Peyer's patch (tissue), 4 donors: ENCODE measurements at places on chromosomes 4 and X. TPM values are rescaled to one million over a fixed set of nuclear protein-coding genes. Genes with fewer than 3 reads are reported as not detected.

The GPR78 gene
- not detected for total RNA-seq

The XK gene
- 32.4 TPM for total RNA-seq

The RHOXF1 gene
- not detected for total RNA-seq

The ETDB gene
- total RNA-seq, result not detected

The NDST3 gene
- not detected for total RNA-seq

The KCTD8 gene
- total RNA-seq, result not detected

The CT45A8 gene
- not detected for total RNA-seq

The RP2 gene
- 17.3 TPM for total RNA-seq

The CYSLTR1 gene
- 0.70 TPM for total RNA-seq

The GPR173 gene
- total RNA-seq, result not detected

The CFAP99 gene
- total RNA-seq, result 1.2 TPM

The IL2 gene
- total RNA-seq, result not detected

DNA sequence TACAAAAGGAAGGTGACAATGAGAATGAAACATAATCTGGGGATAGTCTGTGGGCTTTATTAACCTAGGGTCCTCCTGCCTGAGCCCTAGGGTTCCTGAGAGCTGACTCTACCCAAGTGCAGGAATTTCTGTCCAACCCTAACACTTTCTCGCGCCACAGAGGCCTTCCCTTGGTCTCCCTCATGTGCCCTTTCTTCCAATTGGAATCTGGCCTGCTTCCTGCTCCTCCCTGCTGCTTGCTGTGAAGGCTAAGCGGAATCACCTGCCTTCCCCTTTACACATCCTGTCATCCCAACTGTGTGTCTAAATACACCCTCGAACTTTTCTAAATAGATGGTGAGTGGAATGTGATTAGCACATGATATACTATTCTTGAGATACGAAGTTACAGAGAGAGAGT is 5.9 kb downstream of the MAGEA11 start:
- H3K27me3 ChIP-seq, result no peaks in the 10 kb centered on the region
- no peak for DNase-seq
- no peaks in the 10 kb centered on the region for H3K4me1 ChIP-seq
- no peak overlapping the region for H3K4me3 ChIP-seq

DNA sequence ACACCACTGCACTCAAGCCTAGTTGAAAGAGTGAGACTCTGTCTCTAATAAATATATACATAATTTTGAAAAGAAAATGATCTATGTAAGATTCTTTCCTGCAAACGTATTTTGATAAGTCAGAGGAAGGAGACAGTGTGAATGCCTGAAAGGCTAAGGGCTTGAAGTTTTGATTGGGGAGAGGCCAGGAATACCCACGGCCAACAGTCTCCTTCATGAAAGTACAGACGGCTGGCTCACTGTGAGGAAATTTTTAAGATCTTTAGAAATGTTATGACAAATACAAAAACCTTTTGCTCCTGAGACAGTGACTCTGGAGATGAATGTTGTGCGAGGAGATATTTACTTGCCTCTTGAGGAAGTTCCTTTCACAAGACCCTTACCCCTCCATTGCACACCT is 111.4 kb upstream of the KLHL13 start:
- H3K4me3 ChIP-seq, result no peak overlapping the region
- no peaks in the 10 kb centered on the region for H3K4me1 ChIP-seq

- no peaks in the 10 kb centered on the region for H3K4me1 ChIP-seq
- H3K4me3 ChIP-seq, result peak overlapping the region; percentile 49
- H3K27ac ChIP-seq, result peak overlapping the region; percentile 70
- peaks cover 18% of the 10 kb centered on the region for H3K36me3 ChIP-seq
- no peak for DNase-seq
Observed at GRCh38 chrX:51894697-51895336, 1.4 kb downstream of the MAGED1 start.

DNA sequence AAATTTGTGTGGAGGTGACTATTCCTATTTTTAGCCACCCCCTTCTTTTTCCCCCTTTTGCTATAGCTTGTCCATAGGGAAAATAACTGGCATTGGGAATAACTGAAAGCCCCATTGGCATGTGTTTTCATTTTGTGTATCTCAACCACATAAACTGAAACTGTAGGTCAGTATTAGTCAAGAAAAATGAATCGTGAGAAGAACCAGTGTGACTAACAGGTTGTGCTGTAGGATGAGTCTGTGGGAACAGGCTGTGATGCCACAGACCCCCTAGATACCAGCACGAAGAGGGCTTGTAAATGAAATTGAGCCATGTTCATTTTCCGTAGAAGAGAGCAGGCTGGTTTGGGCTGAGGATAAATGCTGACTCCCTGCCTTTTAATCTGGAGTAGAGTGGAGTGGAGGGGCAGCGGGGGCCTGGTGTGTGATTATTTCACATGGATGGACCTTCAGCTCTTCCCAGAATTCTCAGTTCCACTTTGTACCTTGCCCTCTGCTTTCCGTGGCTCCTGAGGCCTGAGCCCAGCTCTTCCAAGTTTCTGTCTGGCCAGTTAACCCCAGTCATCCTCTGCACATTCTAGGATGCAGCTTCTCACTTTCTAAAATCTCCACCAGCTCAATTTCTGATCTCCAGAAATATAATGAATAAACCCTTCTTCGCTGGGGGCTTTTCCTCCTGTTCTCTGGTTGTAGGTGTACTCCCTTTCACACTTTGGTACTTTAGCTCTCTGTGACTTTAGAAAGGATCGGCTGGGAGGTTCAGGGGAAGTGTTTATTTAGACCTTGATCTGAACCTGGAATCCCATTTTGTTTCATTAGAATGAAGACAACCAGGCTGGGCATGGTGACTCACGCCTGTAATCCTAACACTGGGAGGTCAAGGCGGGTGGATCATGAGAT is 37.3 kb downstream of the DCUN1D4 start:
- no peak overlapping the region for H3K27ac ChIP-seq
- H3K27me3 ChIP-seq, result no peaks in the 10 kb centered on the region
- no peak overlapping the region for H3K4me3 ChIP-seq
- no peaks in the 10 kb centered on the region for H3K4me1 ChIP-seq
- peaks cover 50% of the 10 kb centered on the region for H3K36me3 ChIP-seq
- no peak for DNase-seq

GRCh38 chr4:1462009-1462767 is 55.9 kb upstream of the NKX1-1 start:
- H3K4me1 ChIP-seq, result no peaks in the 10 kb centered on the region
- no peaks in the 10 kb centered on the region for H3K27me3 ChIP-seq
- H3K36me3 ChIP-seq, result no peaks in the 10 kb centered on the region

DNA sequence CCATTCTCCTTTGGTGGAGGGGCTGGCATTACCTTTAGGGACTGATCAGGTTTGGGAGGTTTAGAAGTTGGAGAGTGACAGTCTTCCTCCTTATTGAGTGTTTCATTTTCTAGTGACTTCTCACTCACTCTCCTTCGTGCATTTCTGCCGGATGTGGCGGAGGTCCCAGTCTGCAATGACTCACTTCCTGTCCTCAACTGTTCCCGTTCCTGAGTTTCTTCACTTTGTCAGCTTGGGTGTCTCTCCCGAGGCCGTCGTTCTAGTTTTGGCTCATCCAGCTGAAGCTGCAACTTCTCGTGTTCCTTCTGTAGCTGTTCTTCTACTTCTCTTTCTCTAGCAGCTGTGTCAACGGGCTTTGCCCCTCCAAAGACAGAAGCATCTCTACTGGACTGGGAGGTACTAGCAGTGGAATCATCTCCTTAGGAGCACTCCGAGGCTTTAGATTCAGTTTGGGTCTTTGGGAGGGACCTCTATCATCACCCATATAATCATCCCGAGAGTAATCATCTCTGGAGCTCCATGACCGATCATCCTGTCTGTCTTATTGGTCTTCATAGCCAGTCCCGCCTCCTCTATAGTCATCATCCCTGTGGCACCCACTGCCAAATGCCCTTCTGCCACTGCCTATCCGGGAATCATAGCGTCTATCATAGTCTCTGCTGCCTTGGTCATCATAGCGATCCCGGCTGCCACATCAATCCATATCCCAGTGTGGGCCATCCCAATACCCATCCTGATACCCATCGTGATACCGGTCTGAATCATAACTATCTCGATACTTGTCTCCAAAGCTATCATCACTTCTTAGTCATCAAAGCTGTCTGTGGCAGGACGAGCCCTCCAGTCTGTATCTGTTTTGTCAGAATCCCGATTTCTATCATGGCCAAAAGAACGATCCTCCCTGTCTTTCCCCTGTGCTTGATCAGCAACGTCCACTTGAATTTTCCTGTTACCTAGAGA is 35.3 kb upstream of the VSIG4 start:
- H3K36me3 ChIP-seq, result no peaks in the 10 kb centered on the region
- H3K27ac ChIP-seq, result peak overlapping the region; percentile 45
- no peaks in the 10 kb centered on the region for H3K27me3 ChIP-seq
- no peak for DNase-seq
- H3K4me3 ChIP-seq, result no peak overlapping the region

GRCh38 chr4:15331930-15332329 is 95.9 kb upstream of the C1QTNF7 start:
- no peak overlapping the region for H3K27ac ChIP-seq
- no peaks in the 10 kb centered on the region for H3K27me3 ChIP-seq
- no peaks in the 10 kb centered on the region for H3K4me1 ChIP-seq
- no peaks in the 10 kb centered on the region for H3K36me3 ChIP-seq

DNA sequence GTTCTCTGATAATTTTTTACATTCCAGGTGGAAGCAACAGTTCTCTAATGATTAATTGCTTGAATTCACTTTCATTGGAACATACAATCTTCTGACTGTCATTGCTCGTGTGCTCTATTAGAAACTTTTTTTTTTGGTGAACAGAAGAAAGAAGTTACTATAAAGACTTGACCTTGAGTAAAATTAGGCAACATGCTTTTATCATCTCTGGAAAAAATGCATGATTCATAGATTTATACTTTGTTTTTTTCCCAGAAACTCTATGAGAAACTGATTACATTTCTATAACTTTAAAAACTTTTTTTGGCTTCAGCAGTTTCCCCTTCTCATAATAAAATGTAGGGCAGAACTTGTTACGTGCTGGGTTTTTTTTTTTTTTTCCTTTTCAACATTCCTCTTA is 167.6 kb downstream of the ARHGAP10 start:
- no peaks in the 10 kb centered on the region for H3K4me1 ChIP-seq
- H3K4me3 ChIP-seq, result no peak overlapping the region
- H3K27me3 ChIP-seq, result no peaks in the 10 kb centered on the region
- H3K36me3 ChIP-seq, result no peaks in the 10 kb centered on the region
- H3K27ac ChIP-seq, result no peak overlapping the region

DNA sequence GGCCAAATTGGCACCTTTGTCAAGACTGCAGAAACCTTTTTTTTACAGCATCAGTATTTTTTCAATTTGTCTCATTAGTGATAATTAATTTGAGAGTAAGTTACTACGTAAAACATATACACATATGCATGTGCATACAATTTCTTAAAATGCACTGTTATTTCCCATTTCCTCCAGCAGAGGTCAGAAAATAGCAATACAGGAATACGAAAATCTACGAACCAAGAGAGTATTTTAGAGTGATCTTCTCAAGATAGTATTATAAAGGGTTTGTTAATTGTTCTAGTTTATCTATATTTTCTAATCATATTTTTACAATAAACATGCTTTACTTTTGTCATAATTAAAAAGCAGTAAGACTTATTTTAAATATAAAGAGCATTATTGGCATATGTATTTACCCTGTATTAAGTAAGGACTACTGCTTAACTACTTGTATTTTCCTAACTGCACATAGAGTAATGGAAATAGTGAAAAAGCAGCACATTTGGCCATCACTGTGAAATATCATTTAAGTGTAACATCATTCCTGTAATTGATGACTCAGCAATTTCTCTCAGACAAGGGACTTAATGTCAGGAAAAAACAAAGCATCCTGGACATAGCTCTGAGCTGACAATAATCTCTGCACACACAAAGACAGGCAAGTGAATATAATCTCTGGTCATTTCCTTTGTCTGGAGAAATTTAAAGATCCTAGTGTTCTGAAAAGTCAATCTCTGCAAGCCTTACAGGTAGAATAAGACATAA is 45.6 kb downstream of the MAOB start:
- no peak overlapping the region for H3K27ac ChIP-seq
- H3K36me3 ChIP-seq, result no peaks in the 10 kb centered on the region
- H3K4me3 ChIP-seq, result no peak overlapping the region
- no peaks in the 10 kb centered on the region for H3K4me1 ChIP-seq
- DNase-seq, result no peak
- no peaks in the 10 kb centered on the region for H3K27me3 ChIP-seq

GRCh38 chr4:3615386-3616286 is 83.4 kb upstream of the LRPAP1 start:
- H3K4me1 ChIP-seq, result no peaks in the 10 kb centered on the region
- no peak overlapping the region for H3K27ac ChIP-seq
- DNase-seq, result no peak
- H3K4me3 ChIP-seq, result no peak overlapping the region
- H3K36me3 ChIP-seq, result no peaks in the 10 kb centered on the region

DNA sequence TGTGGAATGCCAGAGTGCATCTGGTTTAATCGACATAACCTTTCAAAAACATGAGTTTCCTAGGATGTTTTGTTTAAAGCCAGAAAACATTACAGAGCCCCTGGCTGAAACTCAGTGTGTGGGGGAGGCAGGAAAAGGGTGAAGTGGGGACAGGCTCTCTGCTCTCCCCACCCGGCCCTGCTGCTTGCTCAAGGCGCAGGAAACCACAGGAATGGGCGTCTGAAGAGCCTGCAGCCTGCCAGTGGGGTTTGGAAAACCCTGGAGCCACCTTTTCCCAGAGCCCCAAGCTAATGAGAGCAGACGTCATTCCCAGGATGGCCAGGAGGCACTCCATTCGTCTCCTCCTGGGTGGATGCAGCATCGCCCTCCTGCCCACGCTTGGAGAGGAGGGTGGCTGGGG is 240.6 kb downstream of the AFAP1 start:
- H3K27ac ChIP-seq, result no peak overlapping the region
- H3K4me1 ChIP-seq, result no peaks in the 10 kb centered on the region
- no peak for DNase-seq
- H3K36me3 ChIP-seq, result no peaks in the 10 kb centered on the region
- H3K27me3 ChIP-seq, result no peaks in the 10 kb centered on the region

GRCh38 chrX:118761939-118762707 is 34.7 kb downstream of the IL13RA1 start:
- no peaks in the 10 kb centered on the region for H3K27me3 ChIP-seq
- no peak for DNase-seq
- H3K4me3 ChIP-seq, result no peak overlapping the region
- no peaks in the 10 kb centered on the region for H3K4me1 ChIP-seq
- no peak overlapping the region for H3K27ac ChIP-seq

GRCh38 chrX:10164879-10165278 is 8.1 kb downstream of the CLCN4 start:
- DNase-seq, result no peak
- no peaks in the 10 kb centered on the region for H3K4me1 ChIP-seq
- no peaks in the 10 kb centered on the region for H3K27me3 ChIP-seq
- H3K27ac ChIP-seq, result no peak overlapping the region
- H3K36me3 ChIP-seq, result no peaks in the 10 kb centered on the region
- H3K4me3 ChIP-seq, result no peak overlapping the region

DNA sequence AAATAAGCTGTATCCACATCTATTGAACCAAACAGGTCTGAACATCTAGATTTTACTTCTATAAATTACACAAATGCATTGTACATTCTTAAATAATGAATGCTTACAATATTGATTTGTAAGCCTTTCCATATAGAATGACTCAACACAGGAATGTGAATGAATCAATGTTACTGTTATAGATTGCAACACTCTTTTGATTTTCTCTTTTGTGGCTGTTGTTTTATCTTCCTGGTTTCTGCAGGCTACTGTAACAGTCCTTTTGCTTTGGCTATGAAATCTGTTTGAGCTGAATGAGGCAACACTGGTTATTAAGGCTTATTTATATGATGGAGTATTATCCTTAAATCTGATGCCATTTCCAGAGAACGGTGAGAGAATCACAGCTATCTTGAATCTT is 49.5 kb downstream of the GPR50 start:
- no peaks in the 10 kb centered on the region for H3K4me1 ChIP-seq
- H3K36me3 ChIP-seq, result no peaks in the 10 kb centered on the region
- no peak for DNase-seq
- no peak overlapping the region for H3K4me3 ChIP-seq
- no peaks in the 10 kb centered on the region for H3K27me3 ChIP-seq
